ENCODE measurements at places on chromosomes 6 and 20.

DNA sequence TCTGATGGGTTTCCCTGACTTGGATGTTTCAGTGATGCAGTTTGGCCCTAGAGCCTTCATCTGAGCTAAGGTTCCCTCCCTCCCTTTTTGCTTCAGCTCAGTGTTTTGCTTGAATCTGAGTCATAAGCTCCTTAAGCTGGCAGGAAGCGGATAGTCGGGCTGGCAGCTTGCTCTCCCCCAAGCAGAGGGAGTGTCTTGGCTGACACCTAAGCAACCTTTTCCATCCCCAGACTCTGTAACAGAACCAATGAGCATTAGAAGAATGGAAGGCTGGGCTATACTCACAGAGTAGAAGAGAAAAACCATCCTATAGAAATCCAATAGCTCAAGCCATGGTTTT, 98.3 kb downstream of the HAO1 start:
- DNase-seq: peak; percentile 77

- DNase-seq: peak; percentile 46
These were observed 22.4 kb downstream of the ZNF311 start for GRCh38 chr6:28982476-28983266.

- DNase-seq: no peak
These were observed 14.0 kb upstream of the GCM1 start for GRCh38 chr6:53162606-53163005.

DNA sequence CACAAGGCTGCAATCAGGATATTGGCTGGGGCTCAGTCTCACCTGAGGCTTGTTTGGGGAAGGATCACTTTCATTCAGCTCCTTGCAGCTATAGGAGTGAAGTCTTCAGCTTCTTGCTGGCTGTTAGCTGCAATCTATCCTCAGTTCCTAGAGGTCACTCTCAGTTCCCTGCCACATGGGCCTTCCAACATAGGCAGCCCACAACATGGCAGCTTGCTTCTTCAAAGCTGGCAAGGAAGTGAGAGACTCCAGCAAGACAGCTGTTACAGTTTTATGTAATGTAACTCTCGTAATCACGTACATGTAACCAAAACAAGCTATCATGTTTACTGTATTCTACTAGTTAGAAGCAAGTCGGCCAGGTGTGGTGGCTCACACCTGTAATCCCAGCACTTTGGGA, 226.9 kb downstream of the CDC5L start:
- DNase-seq: no peak

- DNase-seq: no peak
These were observed 57.3 kb downstream of the RPP40 start for GRCh38 chr6:4946521-4946920.

DNA sequence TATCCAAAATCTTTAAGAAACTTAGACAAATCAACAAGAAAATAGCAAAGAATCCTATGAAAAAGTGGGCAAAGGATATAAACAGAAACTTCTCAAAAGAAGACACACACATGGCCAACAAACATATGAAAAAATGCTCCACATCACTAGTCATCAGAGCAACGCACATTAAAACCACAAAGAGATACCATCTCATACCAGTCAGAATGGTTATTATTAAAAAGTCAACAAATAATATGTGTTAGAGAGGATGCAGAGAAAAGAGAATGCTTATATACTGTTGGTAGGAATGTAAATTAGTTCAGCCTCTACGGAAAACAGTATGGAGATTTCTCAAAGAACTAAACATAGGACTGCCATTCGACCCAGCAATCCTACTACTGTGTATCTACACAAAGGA, 212.0 kb upstream of the DTNBP1 start:
- DNase-seq: no peak

GRCh38 chr6:154239392-154239791, 117.2 kb downstream of the IPCEF1 start:
- peak; percentile 37 for DNase-seq

- DNase-seq: no peak
These were observed at the start of gene COL21A1 for GRCh38 chr6:56246881-56247653. Gene COL21A1 (minus strand): TSS chr6:56247580. CDS start chr6:56182618, 64,962 bp downstream.

- no peak for DNase-seq
These were observed 307.5 kb downstream of the CDKAL1 start for GRCh38 chr6:20841806-20842205.

DNA sequence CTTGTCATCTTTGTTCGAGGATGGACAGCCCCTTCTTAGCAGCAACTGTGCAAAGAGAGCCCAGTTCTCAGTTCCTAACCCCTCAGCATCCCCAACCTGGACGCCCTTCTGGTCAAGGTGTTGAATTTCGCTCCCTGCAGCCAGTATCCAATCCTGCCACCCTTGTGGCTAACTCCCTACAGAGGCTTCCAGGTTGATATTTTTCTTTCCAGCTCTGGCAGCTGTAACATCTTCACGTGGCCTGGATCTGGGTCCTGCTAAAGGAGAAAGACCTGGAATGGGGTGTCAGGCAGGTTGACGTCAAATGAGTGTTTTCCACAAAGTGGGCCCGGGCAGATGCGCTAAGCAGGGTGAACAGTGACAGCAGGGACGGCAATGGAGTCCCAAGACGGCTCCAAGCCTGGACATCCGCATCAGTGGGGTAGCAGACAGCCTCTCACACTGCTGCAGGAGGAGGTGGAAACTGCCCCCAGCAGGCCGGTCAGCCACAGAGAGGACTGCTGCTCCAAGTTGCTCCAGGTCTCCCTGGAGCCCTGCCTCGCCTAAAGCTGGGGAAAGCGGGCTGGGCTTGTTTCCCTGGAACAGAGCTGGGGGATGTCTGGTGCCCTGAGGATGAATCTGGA, 1.0 kb upstream of the YTHDF1 start:
- no peak for DNase-seq

DNA sequence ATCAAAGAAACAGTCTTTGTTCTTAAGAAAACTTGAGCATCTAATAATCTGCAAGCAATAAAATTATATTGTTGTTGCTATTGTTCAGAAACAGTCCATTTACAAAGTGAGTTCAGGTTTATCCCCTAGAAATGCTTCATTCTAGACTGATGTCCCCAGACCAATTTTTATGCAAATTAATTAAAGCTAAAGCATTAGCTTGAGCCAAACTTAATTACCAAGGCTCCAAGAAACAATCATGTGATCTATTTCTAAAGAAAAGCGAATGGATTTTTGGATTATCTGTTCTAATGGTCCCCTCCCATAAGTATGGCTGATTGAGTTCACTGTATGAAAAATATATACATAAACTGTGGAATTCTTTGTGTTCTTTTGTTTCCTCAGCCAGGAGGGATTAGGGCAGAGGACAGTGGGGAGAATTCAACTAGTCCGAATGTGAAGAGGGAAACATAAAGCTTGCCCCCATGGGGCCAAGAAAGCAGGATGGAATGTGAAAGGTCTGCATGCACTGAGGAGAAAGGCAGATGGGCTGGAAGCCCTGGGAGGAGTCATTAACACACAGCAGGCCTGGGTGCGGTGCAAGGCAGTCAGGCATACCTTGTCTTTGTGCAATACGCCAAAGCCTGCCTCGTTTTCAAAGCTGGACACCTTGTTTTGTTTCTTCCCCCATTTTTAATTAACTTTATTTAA, 597.1 kb downstream of the KIF16B start:
- no peak for DNase-seq

DNA sequence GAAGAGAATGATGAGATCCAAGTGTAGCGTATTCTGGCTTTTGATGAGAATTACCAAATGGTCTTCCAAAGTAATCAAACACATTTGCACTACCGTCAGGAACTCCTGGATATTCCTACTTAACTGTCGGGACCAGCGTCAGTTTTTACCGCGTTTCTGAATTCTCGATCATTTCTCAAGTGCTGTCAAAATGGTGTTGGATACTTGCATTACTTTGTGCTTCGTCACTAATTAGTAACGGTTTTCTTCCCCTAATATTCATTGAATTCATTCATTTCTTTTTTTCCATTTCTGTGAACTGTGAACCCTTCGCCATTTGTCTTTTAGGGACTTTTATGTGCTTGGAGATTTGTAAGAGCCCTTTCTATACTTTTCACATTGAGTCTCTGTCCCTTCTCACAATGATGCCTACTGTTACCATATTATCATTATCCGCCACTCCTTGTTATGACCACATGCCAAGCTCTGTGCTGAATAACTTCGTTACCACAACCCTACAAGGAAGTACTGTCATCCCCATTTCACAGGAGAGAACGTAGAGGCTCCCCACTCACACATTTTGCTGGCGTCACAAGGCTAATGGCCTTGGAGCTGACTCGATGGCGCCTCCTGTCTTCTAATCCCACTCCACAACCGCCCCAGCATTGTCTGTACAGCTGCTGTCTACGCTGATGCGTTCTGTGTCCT, 74.2 kb upstream of the QKI start:
- no peak for DNase-seq

Measured in urothelium cell line (cell line).